ENCODE measurements at places on chromosomes 1 and 21. TPM values are rescaled to one million over a fixed set of nuclear protein-coding genes. Genes with fewer than 3 reads are reported as not detected.
A peak's percentile ranks its signal among the peaks of the same experiment; 100 is the strongest.

DNA sequence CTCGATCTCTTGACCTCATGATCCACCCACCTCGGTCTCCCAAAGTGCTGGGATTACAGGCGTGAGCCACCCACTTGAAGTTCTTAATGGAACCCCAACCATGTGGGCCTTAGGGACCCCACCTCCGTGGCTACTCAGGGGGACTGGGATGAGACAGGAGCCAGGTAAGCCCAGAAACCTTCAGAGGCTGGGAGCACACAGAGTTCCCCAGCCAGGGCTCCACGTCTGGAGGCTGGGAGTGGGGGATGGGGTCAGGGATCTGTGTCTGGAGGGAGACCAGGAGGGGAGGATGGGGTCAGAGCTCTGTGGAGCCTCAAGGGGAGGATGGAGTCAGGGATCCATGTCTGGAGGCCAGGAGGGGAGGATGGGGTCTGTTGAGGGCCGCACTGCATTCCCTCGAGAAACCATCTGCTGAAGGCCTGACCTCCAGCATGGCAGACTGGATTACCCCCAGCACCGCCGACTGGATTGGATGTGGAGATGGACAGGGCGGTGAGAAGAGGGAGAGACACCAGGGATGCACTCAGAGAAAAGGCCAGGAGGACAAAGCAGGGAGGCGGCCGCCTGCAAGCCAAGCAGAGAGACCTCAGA is 2.1 kb upstream of the FTCD start:
- peaks cover 13% of the 10 kb centered on the region for H3K4me1 ChIP-seq
- H3K36me3 ChIP-seq, result peaks cover 60% of the 10 kb centered on the region
- DNase-seq, result no peak
- H3K27ac ChIP-seq, result no peak overlapping the region

GRCh38 chr1:181189245-181189644 is 100.7 kb downstream of the IER5 start:
- H3K27ac ChIP-seq, result no peak overlapping the region
- H3K27me3 ChIP-seq, result peaks cover 6% of the 10 kb centered on the region
- no peaks in the 10 kb centered on the region for H3K36me3 ChIP-seq

DNA sequence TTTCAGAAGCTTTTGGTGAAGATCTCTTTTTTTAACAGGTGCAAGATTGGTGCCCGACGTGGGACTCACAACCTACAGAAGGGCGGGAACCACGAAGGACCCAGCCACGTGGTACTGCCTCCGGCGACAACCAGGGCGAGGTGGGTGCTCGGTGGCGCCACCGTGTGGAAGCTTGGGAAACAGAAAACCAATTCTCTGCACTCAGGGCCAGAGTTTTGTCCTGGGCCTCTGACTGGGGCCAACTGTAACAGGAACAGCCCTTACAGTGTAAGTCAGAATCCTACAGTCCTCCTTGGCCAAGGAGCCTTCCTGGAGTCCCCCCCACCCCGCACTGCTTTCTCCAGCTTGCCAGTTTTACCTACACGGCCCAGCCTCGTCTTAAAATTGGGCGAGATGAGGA is 11.6 kb upstream of the S100A7A start:
- no peak overlapping the region for H3K27ac ChIP-seq
- DNase-seq, result no peak
- H3K36me3 ChIP-seq, result no peaks in the 10 kb centered on the region
- H3K4me1 ChIP-seq, result no peaks in the 10 kb centered on the region
- H3K4me3 ChIP-seq, result no peak overlapping the region
- no peaks in the 10 kb centered on the region for H3K27me3 ChIP-seq

- no peaks in the 10 kb centered on the region for H3K27me3 ChIP-seq
- DNase-seq, result no peak
- H3K4me3 ChIP-seq, result no peak overlapping the region
Measured at GRCh38 chr1:34612091-34612827, 142.6 kb upstream of the GJB5 start.

GRCh38 chr1:22976127-22976460 is 3.4 kb upstream of the LACTBL1 start:
- peaks cover 5% of the 10 kb centered on the region for H3K27me3 ChIP-seq
- peaks cover 13% of the 10 kb centered on the region for H3K4me1 ChIP-seq
- DNase-seq, result no peak
- H3K4me3 ChIP-seq, result no peak overlapping the region
- H3K27ac ChIP-seq, result no peak overlapping the region

- DNase-seq, result no peak
- peaks cover 65% of the 10 kb centered on the region for H3K4me1 ChIP-seq
- H3K27ac ChIP-seq, result no peak overlapping the region
Measured at GRCh38 chr1:3111348-3112021, 42.5 kb downstream of the PRDM16 start.

DNA sequence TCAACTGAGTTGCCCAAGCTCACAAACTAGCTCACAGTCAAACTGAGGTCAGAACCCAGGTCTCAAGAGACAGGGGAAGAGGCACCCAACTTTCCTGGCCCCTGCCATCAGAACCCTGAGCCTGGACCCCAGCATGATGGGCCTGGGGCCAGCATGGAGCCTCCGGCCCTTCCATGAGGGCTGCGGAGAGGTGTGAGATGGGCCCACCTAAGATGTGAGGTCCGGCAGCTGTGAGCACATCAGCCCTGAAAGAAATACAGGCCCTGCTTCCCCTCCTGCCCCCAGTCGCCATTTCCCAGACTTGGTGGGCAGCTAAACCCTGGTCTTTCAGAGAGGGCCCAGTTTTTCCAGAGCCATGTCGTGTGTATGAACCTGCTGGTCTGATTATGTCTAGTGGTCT is 30.6 kb downstream of the QSOX1 start:
- H3K27ac ChIP-seq, result no peak overlapping the region
- no peak for DNase-seq
- H3K4me3 ChIP-seq, result no peak overlapping the region
- peaks cover 11% of the 10 kb centered on the region for H3K27me3 ChIP-seq

DNA sequence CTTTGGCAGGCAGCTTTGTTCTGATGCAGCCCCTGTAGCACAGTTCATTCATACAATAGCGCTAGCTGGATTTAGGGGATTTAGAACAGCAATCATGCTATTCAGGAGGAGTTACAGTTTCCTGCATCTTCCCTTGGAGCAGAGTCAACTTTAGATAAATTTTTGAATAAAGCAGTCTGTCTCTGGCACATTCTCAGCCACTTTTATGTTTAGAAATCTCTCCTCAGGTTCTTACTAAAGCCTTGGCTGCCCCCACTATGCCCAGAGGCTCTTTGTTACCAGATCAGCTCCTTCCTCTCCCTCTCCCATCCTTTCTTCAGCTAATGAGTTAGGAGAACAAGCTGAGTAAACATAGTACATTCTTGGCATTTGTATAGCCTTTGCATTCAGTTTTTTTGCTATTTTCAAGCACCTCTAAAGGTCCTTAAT is 17.0 kb upstream of the PIGC start:
- no peaks in the 10 kb centered on the region for H3K4me1 ChIP-seq
- no peak overlapping the region for H3K4me3 ChIP-seq
- no peaks in the 10 kb centered on the region for H3K36me3 ChIP-seq
- H3K27me3 ChIP-seq, result no peaks in the 10 kb centered on the region
- peak overlapping the region; percentile 10 for H3K27ac ChIP-seq
- DNase-seq, result no peak

- DNase-seq, result no peak
- H3K4me3 ChIP-seq, result no peak overlapping the region
- no peak overlapping the region for H3K27ac ChIP-seq
Measured at GRCh38 chr21:46661211-46661625, 25.7 kb downstream of the PRMT2 start.

DNA sequence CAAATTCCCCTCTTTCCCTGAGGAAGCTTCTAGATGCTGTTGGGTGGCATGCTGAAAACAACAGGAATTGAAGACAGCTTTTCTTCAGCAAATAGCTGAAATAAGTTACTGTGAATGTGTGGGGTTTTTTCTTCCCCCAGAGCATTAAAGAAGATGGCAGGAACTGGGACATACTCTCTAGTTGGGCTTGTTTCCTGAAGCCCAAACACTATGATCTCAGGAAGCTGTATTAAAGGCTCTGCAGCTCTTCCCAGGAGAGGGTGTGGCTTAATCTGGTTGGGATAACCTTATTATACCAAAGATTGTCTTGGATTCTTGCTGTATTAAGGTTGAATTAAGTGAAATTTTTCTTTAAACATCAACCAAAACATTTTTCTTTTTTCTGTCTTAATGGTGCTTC is 64.9 kb upstream of the LMO4 start:
- H3K36me3 ChIP-seq, result no peaks in the 10 kb centered on the region
- no peak overlapping the region for H3K4me3 ChIP-seq
- H3K27ac ChIP-seq, result no peak overlapping the region
- no peak for DNase-seq
- no peaks in the 10 kb centered on the region for H3K27me3 ChIP-seq

DNA sequence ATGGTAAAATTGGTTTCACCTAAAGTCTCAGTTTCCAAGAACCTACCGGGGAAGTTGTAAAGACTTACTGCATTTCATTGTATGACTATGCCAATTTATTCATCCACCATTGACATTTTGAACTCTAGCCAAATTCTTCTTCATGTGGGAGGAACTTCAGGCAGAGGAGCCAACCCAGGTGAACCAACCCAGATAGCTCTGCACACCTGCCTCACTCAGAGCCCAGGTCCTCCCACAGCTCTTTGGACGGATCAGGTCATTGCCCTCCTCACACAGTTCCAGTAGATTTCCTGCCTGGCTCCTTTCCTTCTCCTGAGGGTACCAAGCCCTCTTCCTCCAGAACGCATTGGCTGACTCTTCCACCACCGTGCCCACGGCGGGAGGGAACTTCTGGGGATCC is 121.7 kb downstream of the DTL start:
- H3K4me3 ChIP-seq, result no peak overlapping the region
- H3K36me3 ChIP-seq, result no peaks in the 10 kb centered on the region
- no peaks in the 10 kb centered on the region for H3K27me3 ChIP-seq
- no peak overlapping the region for H3K27ac ChIP-seq
- DNase-seq, result no peak
- H3K4me1 ChIP-seq, result no peaks in the 10 kb centered on the region

- H3K27me3 ChIP-seq, result no peaks in the 10 kb centered on the region
- peak; percentile 90 for DNase-seq
- H3K4me1 ChIP-seq, result peaks cover 40% of the 10 kb centered on the region
- peak overlapping the region; percentile 85 for H3K4me3 ChIP-seq
Measured at GRCh38 chr1:42957880-42958487, 684 bp downstream of the SLC2A1 start.

- no peak overlapping the region for H3K27ac ChIP-seq
- peaks cover 7% of the 10 kb centered on the region for H3K4me1 ChIP-seq
- H3K27me3 ChIP-seq, result no peaks in the 10 kb centered on the region
- H3K4me3 ChIP-seq, result no peak overlapping the region
- H3K36me3 ChIP-seq, result no peaks in the 10 kb centered on the region
- DNase-seq, result no peak
Measured at GRCh38 chr1:244316407-244316806, 135.3 kb downstream of the ADSS2 start.

- peaks cover 9% of the 10 kb centered on the region for H3K4me1 ChIP-seq
- H3K4me3 ChIP-seq, result no peak overlapping the region
- H3K36me3 ChIP-seq, result no peaks in the 10 kb centered on the region
- H3K27me3 ChIP-seq, result no peaks in the 10 kb centered on the region
Measured at GRCh38 chr1:17310068-17310640, 2.2 kb downstream of the PADI4 start.

- H3K36me3 ChIP-seq, result no peaks in the 10 kb centered on the region
- no peaks in the 10 kb centered on the region for H3K27me3 ChIP-seq
- no peak overlapping the region for H3K27ac ChIP-seq
- DNase-seq, result peak; percentile 49
Measured at GRCh38 chr21:35508139-35508888, 459.2 kb upstream of the RUNX1 start.

DNA sequence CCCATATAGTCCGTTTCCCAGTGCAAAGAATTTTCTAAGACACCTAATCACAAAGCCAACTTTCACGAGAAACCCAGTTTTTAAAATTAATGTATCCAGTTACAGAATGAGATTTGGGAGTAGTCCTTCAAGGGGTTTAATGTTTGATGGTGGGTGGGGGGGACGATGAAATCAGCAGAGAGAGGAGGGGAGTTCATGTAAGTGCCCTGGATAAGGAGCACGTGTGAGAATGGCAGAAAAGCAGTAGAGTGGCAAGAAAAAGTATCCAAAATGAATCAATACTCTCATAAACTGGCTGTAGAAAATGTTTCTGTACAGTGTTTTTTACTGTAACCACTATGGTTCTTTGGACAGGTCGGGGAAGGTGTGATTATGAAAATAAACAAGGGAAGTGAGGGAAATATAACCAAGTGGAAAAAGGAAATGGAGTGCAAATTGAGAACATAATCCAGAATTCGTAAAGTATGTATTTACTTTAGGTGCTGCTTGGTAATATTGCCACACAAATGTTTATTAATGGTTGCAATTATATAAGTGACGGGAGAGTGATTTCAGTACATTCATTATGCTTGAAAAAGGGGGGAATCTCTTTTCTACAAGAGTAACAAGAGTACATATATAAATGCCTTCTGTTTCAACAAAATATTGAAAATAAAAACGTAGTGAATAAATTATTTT is 118.7 kb upstream of the RRP15 start:
- H3K4me1 ChIP-seq, result peaks cover 19% of the 10 kb centered on the region
- no peaks in the 10 kb centered on the region for H3K36me3 ChIP-seq
- peaks cover 60% of the 10 kb centered on the region for H3K27me3 ChIP-seq
- H3K4me3 ChIP-seq, result no peak overlapping the region
- DNase-seq, result no peak
- H3K27ac ChIP-seq, result no peak overlapping the region

GRCh38 chr1:115402753-115403184 is 64.7 kb upstream of the NGF start:
- no peaks in the 10 kb centered on the region for H3K4me1 ChIP-seq
- DNase-seq, result no peak
- no peaks in the 10 kb centered on the region for H3K36me3 ChIP-seq
- H3K27me3 ChIP-seq, result no peaks in the 10 kb centered on the region
- H3K4me3 ChIP-seq, result no peak overlapping the region
- H3K27ac ChIP-seq, result peak overlapping the region; percentile 18

GRCh38 chr1:212485913-212486618 is 53.3 kb downstream of the NENF start:
- no peaks in the 10 kb centered on the region for H3K36me3 ChIP-seq
- peaks cover 15% of the 10 kb centered on the region for H3K4me1 ChIP-seq

DNA sequence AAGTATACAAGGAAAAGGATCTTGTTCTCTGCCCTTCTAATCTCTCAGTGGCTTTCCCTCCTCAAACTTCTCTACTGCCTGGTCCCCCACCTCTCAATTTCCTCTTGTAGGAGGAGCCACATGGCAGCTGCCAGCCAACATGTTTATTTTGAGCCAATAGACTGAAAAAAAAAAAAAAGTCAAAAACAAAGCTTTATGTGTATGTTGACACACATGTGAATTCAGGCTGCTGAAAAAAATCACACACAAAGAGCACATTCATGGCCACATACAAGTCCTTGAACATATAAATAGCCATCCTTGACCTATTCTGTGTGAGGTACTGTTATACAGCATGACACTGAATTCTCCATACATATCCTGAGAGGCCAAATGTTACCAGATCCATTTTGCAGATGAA is 3.7 kb downstream of the PTPN14 start:
- H3K27ac ChIP-seq, result no peak overlapping the region
- peaks cover 21% of the 10 kb centered on the region for H3K4me1 ChIP-seq
- no peak for DNase-seq
- no peaks in the 10 kb centered on the region for H3K36me3 ChIP-seq

- no peak for DNase-seq
- peaks cover 3% of the 10 kb centered on the region for H3K36me3 ChIP-seq
- no peak overlapping the region for H3K4me3 ChIP-seq
Measured at GRCh38 chr1:6385488-6386191, 7.9 kb downstream of the ACOT7 start.

- H3K4me3 ChIP-seq, result no peak overlapping the region
- H3K4me1 ChIP-seq, result no peaks in the 10 kb centered on the region
- H3K27me3 ChIP-seq, result no peaks in the 10 kb centered on the region
- peaks cover 17% of the 10 kb centered on the region for H3K36me3 ChIP-seq
Measured at GRCh38 chr1:112454316-112454715, 54.4 kb upstream of the WNT2B start.

GRCh38 chr1:172185996-172186395 is 234.5 kb upstream of the C1orf105 start:
- no peak overlapping the region for H3K4me3 ChIP-seq
- H3K4me1 ChIP-seq, result no peaks in the 10 kb centered on the region

Gene MIXL1
- total RNA-seq, result 0.50 TPM

Gene OR2G6
- total RNA-seq, result not detected

Gene OR2AK2
- total RNA-seq, result 1.1 TPM

Gene MLLT11
- total RNA-seq, result 54.3 TPM

Gene LCE3D
- total RNA-seq, result not detected

All from spinal cord (tissue), 10 donors.